NB4 (cell line): ENCODE measurements at places on chromosomes 13 and 19.
A peak's percentile ranks its signal among the peaks of the same experiment; 100 is the strongest.

DNA sequence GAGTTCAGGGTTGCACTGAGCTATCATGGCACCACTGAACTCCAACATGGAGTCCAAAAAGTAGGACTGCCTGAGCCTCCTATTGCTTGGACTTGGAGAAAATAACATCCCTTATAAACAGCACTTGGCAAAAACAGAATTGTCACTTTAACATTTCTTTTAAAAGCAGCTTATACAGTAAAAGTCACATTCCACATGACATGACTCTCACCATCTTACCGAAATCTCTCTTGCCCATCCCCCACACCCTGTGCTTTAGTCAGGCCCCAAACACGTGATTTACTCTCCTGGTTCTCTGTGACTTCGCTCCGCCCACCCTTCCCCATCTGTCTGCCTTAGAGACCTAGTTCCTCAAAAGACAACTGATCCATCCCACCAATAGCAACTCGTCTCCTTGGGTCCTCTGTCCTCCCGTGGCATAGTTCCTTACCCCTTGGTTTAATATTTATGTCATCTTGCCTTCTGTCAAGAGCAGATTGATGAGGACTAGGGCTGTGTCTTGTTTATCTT, 4.6 kb downstream of the SAFB start:
- DNase-seq = peak; percentile 88

GRCh38 chr13:21124852-21125251, 51.5 kb downstream of the SKA3 start:
- DNase-seq = peak; percentile 53

GRCh38 chr19:46603752-46604231, 2.7 kb downstream of the CALM3 start:
- peak; percentile 37 for DNase-seq

DNA sequence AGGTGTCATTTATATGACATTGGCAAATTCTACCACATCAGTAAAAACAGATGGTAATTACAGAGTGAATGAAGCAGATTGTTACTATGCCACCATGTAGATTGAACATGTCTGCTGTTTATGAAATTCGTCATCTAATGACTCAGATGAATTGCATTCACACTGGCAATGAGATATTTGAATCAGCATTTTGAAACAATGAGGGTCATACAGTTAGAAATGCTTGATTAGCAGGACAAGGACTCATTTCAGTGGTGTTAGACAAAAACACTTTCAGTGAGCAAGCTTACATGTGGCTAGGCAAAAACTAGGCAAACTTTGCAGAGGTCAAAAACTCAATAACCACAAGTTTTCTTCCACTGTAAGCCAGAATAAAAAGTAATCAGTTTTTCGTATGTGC, 1165.0 kb downstream of the SLITRK1 start:
- no peak for DNase-seq

- DNase-seq = no peak
Measured at GRCh38 chr13:42814868-42815267, 33.5 kb downstream of the FAM216B start.

GRCh38 chr19:54949412-54949811, 2.1 kb upstream of the NLRP7 start:
- no peak for DNase-seq

DNA sequence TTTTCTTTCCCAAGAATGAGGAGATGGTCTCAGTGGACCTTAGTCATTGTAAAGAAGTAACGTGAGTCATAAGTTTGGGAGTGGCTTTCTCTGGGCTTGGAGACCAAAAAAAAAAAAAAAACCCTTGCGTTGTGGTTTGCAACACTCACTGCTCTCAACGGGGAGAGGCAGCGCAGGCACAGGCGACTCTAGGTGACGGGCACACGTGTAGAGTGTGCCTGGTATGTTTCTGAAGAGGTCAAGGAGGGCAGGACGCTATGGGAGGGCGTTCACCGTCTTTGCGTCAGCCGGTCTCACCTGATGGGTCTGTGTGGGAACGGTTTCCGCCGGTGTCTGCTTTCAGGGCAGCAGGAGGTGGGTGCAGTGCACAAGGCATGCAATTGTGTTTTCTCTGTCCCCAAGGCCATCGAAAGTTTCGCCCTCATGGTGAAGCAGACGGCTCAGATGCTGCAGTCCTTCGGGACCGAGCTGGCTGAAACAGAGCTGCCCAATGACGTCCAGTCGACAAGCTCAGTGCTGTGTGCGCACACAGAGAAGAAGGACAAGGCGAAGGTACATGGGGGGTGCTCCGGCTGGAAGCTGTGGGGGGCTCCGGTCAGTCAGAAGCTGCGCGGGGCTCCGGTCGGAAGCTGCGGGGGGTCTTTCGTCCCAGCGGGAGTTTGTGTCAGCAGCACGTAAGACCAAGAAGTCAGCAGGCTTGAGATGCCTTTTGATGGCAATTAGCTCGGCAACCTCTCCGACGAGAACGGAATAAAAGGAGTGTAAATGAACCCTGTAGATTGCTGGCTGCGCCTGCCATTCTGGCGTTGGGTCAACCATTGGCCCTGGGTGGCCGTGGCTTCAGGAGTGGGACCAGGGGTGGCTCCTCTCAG, 40.8 kb upstream of the F7 start:
- peak; percentile 92 for DNase-seq

GRCh38 chr13:45511310-45512097, 46.8 kb downstream of the COG3 start:
- peak; percentile 76 for DNase-seq

- DNase-seq = no peak
Measured at GRCh38 chr19:55173186-55173713, 6.8 kb upstream of the DNAAF3 start.

- no peak for DNase-seq
Measured at GRCh38 chr19:28074773-28075172, 1138.2 kb downstream of the UQCRFS1 start.

- DNase-seq = no peak
Measured at GRCh38 chr13:64127856-64128255, 2712.2 kb upstream of the PCDH20 start.

- DNase-seq = peak; percentile 46
Measured at GRCh38 chr13:46352805-46353204, 34.2 kb downstream of the RUBCNL start.

DNA sequence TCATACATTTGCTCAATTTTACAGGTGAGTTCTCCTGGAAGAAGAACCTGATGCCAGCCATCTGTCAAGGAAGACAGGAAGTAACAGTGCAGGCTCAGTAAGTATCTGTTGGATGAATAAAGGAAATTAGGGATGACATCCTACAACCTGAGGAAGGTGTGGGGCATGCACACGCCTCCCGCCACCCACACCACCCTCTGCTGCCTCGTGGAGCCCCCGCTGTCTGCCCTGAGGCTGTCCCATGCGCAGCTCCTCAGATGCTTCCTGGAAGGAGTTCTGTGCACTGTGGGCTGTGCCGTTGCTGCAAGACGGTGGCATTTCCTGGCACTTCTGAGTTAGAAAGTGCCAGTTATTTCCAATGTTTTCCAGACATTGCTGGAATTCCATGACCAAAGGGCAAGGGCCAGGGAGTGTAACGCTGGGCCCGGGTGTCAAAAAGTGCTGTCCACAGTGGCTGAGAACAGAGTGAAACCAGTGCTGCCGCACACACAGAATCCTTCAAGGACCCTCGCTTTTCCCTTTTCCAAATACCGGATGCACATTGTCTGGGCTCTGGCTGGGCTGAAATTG, 4.2 kb upstream of the TEX29 start:
- no peak for DNase-seq

- no peak for DNase-seq
Measured at GRCh38 chr13:21483748-21484147, 24.6 kb upstream of the ZDHHC20 start.

- peak; percentile 79 for DNase-seq
Measured at GRCh38 chr19:3700242-3701032, at the start of gene PIP5K1C. TSS of gene PIP5K1C (minus strand) at chr19:3700468. CDS start at chr19:3700390, 78 bp downstream.

DNA sequence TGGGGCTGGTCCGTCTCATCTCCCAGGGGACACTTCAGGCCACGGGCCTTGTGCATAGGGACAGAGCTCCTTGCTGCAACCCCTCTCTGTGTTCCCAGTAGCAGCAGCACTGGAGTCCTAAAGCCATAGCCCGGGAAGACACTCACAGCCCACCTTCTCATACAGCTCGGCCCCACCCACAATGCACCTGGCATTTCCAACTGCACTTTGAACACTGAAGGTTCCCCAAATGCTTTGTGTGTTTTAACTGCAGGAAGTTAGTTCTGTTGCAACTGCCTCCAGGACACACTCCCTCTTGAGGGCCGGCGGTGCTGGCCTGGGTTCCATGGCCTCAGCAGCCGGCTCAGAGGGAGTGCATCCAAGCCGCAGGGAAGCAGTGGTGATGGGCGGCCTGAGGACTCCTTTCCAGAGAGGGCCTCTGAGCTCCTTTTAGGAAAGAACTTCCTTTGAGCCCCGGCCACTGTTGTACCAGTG, 22.7 kb upstream of the TMEM255B start:
- peak; percentile 94 for DNase-seq

DNA sequence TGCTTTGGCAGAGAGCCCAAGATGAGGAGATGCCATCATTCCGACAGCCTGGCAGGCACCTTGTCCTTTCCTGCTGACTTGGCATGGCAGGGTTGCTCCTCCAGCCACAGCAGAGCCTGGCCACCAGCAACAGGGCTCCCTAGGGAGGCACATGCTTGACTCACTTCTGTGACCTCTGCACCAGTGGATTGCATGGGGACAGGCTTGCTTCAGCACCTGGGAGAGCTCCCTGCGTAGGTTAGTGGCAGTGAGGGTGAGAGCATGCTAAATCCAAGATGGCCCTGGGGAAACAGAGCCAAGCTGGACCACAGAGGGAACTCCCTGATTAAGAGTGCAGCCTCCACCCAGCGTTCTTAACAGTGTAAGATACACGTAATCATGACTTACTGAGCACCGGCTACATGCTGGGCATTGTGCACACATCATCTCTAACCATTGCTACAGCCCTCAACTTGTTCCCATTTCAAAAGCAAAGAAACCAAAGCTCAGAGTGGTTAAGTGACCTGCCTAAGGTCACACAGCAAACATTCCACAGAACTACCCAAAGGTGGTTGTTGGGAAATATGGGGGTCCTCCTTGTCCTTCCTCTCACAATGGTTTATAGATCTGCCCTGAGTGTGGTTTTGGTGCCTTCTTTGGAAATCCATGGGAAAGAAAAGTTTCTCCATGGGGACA, 116.6 kb upstream of the UQCRFS1 start:
- DNase-seq = peak; percentile 64

GRCh38 chr19:38081547-38082255, 142.3 kb downstream of the DPF1 start:
- DNase-seq = no peak

- peak; percentile 73 for DNase-seq
Measured at GRCh38 chr19:51514866-51515481, 13.4 kb upstream of the SIGLEC12 start.

DNA sequence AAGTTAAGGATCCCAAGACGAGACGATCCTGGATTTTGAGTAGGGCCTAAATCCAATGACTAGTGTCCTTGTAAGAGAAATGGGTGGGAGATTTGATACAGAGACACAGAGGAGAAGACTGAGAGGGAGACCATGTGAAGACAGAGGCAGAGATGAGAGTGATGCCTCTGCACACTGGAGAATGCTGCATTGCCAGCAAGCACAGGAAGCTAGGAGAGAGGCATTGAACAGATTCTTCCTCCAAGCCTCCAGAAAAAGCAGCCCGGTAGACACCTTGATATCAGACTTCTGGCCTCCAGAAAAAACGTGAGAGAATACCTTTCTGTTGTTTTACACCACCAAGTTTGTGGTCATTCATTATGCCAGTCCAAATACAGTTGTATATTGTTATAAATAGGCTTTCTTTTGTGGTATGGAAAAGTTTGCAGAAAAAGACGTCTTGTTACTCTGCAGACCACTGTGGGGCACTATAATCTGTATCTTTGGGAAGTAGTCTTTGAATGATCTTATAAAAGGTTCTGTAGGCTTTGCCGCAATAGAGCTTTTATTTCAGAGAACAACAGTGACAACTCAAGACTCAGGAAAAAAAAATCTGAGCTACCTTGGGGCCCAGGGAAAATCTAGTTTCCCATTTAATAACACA, 17.9 kb upstream of the RFC3 start:
- DNase-seq = peak; percentile 50

- no peak for DNase-seq
Measured at GRCh38 chr19:30135093-30135757, 193.2 kb downstream of the URI1 start.

DNA sequence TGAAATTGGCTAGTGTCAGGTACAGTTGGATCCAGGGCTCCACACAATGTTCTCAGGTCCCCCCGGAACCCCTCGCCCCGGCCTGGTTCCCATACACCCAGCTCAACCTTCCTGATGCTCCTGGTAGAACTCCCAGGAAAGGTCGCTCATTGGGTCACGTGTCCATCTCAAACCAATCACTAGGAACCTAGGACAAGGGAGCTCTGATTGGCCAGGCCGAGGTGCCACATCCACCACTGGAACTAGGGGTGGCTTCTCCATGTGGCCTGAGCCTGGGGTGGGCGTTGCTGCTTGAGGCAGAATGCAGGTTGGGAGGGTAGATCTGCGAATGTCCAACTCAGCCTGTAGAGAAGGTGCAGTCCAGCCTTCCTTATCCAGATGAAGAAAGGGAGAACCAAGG, 6.9 kb upstream of the MEF2B start:
- DNase-seq = no peak

DNA sequence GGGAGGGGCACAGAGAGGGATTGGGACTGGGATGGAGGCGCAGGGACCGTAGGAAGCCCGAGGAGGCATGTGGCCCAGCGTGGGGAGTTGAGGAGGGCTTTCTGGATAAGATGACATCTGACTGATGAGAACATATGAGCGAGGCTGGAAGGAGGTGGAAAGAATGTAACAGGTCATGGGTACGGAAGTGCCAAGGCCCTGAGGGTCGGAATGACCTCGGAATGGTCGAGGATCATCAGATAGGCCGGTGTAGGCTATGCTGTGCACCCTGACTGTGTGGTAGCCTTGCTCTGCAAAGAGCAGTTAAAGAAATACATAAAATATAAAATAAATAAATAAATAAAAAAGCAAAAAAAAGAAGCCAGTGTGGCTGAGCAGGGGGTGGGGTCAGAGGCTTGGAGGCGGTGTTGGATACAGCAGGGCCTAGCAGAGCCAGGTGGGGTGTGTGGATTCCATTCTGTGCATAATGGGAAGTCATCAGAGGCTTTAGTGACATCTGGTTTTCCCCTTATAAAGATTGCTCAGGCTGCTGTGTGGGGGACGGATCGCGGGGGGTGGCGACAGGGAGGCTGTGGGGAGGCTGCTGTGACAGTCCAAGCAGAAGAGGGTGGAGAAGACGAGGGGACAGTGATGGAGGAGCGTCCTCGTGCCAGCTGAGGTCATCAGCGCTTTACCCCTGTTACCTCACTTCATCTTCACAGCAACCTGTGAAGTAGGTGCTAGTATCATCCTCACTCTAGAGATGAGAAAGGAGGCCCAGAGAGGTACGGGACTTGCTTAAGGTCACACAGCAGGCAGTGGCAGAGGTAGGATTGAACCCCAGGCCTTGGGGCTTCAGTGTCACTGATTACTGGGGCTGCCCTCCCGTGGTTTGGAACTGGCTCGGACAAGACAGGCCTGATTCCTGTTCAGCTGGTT, 5.0 kb downstream of the PAK4 start:
- no peak for DNase-seq
